ENCODE measurements at places on chromosomes 1 and 21.

DNA sequence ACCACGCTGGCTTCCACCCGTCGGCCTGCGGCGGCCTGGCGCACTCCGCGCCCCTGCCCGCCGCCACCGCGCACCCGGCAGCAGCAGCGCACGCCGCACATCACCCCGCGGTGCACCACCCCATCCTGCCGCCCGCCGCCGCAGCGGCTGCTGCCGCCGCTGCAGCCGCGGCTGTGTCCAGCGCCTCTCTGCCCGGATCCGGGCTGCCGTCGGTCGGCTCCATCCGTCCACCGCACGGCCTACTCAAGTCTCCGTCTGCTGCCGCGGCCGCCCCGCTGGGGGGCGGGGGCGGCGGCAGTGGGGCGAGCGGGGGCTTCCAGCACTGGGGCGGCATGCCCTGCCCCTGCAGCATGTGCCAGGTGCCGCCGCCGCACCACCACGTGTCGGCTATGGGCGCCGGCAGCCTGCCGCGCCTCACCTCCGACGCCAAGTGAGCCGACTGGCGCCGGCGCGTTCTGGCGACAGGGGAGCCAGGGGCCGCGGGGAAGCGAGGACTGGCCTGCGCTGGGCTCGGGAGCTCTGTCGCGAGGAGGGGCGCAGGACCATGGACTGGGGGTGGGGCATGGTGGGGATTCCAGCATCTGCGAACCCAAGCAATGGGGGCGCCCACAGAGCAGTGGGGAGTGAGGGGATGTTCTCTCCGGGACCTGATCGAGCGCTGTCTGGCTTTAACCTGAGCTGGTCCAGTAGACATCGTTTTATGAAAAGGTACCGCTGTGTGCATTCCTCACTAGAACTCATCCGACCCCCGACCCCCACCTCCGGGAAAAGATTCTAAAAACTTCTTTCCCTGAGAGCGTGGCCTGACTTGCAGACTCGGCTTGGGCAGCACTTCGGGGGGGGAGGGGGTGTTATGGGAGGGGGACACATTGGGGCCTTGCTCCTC, 1.9 kb downstream of the OLIG2 start:
- DNase-seq, result no peak

- no peak for DNase-seq
These were observed 6.8 kb downstream of the ARID1A start for GRCh38 chr1:26702680-26703038.

DNA sequence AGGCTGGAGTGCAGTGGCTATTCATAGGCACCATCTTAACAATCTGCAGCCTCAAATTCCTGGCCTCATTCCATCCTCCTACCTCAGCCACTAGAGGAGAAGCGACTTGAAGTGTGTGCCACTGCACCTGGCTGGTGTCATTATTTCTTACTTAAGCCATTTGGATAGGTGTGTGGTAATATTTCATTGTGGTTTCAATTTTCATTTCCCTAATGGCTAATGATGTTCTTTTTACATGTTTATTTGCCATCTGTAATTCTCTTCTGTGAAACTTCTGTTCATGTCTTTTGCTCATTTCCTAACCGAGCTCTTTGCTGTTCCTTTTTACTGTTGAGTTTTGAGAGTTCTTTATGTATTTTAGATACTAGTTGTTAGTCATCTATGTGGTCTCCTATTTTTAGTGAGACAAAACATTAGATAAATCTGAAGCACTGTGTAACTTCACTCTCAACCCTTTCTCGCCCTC, 66.8 kb downstream of the SLC27A3 start:
- no peak for DNase-seq

GRCh38 chr1:94746635-94747525, 73.3 kb upstream of the SLC44A3 start:
- peak; percentile 17 for DNase-seq

GRCh38 chr1:231855926-231856325, 229.3 kb downstream of the DISC1 start:
- DNase-seq, result no peak

- no peak for DNase-seq
These were observed 189.5 kb downstream of the SIPA1L2 start for GRCh38 chr1:232440325-232441035.

DNA sequence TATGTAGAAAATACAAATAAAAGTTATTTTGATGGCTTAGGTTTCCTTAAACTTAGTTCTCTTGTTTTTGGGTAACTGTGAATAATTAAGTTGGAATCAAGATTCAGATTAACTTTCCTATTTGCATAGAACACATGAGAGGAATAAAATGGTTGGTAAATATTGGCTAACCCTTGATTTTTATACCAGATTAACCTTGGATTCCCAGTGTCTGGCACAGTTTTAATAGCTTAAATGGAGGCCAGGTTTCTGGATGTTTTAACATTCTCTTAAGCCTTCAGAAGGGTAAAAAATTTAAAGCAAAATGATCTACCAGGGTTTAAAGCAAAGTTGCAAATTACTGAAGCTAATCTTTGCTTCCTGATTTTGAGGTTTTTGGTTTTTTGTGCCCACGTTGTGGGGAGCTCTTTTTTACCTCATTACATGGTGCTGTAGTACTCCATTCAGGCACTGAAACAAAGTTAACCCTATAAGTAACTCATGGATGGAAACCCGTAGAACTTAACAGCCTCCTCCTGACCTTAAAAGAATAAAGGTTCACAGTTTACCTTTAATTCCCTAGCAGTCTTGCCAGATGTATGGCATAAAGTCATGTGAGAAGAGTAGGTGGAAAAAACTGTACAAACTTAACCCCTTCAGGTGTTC, 8.4 kb upstream of the SPATA1 start:
- no peak for DNase-seq

DNA sequence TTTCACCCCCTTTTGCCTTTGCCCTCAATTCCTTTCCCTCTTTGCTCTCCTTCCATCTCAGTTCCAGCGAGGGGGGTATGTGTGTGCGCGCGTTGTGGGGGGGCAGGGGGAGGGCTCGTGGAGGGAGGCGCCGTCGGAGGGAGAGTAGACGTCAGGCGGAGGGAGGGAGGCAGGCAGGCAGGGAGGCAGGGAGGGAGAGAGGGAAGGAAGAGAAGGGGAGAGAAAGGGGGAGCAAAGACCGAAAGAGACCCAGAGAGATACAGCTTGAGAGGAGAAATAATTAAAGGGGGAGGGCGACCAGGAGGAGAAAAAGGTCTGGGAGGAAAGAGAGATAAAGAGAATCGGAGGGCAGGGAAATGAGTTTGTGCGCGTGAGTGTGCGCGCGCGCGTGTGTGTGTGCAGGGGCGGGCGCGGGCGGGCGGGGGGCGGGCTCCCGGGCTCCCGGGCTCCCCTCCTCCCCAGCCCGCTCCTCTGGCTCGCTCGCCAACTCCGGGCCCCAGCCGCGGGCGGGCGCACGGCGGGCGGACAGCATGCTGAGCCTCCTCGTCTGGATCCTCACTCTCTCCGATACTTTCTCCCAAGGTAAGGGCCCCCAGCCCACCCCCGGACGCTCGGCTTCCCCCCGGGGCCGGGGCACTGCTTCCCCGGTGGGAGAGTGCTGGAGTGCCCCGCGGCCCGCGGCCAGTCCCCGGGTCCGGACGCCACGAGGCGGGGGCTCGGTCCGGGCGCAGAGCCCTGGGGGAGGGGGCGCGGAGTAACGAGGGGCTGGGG, at the start of gene KIRREL1:
Gene KIRREL1 (plus strand): TSS at position 499 of the 771 bp plus-strand sequence. CDS start 32 bp downstream, at position 531.
- peak; percentile 67 for DNase-seq

DNA sequence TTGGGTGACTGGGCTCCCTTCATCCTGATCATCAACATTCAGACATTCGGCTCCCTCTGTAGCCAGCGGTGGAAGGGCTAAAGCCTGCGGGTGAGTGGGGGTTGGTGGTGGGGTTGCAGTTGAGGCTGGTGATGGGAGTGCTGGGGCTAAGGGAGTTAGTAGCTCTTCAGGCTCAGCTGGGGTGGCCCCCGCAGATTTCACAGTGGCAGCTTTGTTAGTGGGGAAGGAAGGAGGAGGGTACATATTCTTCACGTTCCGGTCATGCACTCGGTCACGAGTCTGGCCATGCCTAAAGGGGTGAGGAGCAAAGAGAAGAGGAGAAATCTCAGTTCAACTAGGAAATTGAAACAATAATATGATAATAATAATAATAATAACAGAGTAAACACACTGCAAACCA, 6.8 kb downstream of the PSMB4 start:
- no peak for DNase-seq

DNA sequence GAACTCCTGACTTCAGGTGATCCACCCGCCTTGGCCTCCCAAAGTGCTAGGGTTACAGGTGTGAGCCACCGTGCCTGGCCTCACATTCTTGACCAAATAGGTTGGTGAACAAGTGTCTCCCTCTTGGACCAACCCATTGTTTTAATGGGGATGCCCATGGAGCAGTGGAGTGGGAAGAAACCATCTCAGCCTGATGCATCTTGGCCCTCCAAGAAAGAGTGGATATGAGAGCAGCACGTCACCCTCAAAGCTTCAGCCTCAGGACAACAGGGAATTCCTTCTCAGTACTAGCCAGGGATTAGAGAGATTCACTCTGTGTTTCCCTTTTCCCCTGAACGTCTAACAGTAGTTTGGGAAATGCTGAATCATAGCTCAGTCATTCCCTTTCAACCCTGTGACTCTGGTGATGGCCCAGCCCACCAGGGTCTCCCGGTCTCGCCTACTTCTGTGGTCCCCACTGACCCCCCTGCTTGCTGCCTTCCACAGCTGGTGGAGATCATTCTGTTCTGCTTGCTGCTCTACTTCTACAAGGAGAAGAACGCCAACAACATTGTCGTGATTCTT, 37.4 kb downstream of the NIPAL3 start:
- no peak for DNase-seq
